ENCODE measurements at places on chromosomes 4 and X.

- DNase-seq = no peak
Observed at GRCh38 chr4:75391489-75392166, 122.6 kb downstream of the RCHY1 start.

DNA sequence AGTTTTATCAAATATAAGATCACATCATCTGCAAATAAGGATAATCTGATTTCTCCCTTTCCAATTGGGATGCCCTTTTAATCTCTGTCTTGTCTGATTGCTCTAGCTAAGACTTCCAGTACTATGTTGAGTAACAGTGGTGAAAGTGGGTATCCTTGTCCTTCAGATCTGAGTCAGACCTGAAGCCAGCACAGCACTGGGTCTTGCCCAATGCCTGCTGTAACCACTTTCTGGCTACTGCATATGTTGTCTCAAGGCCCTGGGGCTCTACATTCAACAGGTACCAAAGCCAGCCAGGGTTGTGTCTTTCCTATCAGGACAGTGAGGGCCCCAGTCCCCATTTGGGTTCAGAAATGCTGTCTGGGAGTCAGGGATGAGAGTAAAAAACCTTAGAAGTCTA, 90.3 kb downstream of the CYSLTR1 start:
- no peak for DNase-seq

- DNase-seq = no peak
Observed at GRCh38 chr4:1406981-1407656, 877 bp upstream of the NKX1-1 start.

DNA sequence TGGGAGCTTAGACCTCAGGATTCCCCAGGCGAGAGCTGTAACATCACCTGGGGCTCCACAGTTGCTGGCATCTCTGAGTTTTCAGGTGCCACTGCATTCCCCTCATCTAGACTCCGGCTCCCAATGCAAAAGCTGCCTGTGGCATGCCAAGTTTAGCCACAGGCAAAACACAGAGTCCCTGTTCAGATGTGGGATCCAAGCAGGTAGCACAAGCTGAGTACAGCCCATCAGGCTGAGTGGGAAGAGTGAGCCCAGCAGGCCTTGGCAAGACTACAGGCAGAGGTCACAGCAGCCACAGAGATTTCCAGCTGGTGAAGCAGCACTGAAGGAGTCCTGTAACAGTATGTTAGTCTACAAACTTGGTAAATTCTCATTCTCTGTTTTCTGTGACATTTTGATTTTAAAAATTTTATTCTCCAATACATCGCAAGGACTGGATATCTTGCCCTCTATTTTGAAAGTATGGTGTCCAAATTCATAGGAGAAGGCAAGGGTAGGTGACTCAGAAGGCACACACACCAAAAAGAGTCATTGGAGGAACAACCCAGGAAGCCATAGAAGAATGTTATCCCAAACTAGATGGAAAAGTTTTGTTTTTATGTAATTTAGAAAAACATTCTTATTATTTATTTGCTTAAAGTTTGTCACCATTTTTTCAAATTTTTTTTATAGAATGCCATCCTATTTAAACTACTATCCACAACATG, 13.6 kb upstream of the CXCL2 start:
- no peak for DNase-seq

GRCh38 chr4:150385606-150386005, 196.3 kb upstream of the MAB21L2 start:
- no peak for DNase-seq

- DNase-seq = no peak
Observed at GRCh38 chr4:90061881-90062280, 65.3 kb upstream of the CCSER1 start.

- no peak for DNase-seq
Observed at GRCh38 chrX:78011846-78012245, 42.4 kb upstream of the PGAM4 start.

DNA sequence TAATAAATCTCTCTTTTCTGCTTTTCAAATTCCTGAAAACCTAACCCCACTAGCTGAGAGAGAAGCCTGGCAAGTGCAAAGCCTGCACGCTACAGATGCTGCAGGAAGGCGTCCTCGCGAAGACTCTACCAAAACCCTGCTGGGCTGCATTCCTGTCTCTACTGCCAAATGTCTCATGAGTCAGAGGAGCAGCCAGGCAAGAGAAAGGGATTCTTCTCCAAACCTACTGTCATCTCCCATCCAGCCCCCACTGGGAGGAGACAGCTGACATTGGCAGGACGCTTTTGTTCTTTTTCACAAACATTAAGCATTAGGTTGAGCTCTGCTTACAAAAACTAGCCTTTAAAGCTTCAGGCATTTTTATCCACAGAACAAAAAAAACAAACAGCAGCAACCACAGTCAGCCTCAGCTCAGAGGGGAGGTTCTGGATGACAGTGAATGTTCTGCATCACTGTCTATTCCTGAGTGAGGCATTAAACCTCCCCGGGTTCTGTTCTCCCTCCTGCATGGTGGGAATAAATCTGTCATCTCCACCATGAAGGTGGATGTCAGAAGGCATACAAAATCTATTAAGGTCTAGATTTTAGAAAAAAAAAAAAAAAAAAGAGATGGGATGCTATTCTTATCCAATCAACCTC, 18.0 kb downstream of the CRMP1 start:
- no peak for DNase-seq

GRCh38 chrX:2463973-2464676, 36.7 kb downstream of the DHRSX start:
- no peak for DNase-seq

GRCh38 chr4:99029018-99029735, 33.7 kb downstream of the METAP1 start:
- no peak for DNase-seq

GRCh38 chrX:24085101-24085500, 30.3 kb downstream of the EIF2S3 start:
- DNase-seq = no peak

- DNase-seq = no peak
Observed at GRCh38 chr4:83231620-83232076, 53.0 kb downstream of the COQ2 start.

DNA sequence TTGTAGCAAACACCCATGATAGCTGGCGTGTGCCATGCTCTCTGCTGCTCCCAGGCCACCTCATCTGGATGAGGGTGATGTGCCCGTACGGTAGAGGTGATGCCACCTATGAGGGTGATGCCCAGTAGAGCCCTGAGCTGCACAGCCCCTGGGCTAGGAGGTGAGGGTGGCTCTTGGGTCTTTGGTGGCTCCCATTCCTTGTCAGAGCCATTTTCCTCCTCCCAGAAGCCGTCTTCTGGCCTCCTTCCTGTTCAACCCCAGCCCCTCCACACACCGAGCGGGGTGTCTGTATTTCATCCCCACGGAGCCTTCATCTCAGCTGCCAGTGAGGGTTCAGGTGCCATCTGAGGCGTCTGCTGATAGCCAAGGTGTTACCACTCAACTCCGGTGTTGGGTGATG, 12.0 kb upstream of the TNIP2 start:
- DNase-seq = no peak

DNA sequence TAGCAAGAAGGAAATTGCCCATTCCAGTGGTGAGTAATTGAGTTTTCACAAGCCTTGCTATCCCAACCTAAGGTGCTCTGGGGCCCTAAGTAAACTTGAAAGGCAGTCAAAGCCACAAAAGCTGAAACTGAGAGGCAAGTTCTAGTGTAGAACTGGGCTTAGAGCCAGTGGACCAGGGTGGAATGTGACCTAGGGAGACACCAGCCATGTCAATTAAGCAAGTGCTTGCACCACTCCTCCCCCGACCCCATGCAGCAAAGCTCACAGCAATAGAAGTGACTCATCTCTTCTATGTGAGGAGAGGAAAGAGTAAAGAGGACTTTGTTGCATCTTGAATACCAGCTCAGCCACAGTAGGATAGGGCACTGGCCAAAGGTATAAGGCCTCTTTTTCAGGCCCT, 486.1 kb upstream of the POU3F4 start:
- DNase-seq = no peak

GRCh38 chr4:91340822-91341221, 962.9 kb upstream of the GRID2 start:
- DNase-seq = no peak

- DNase-seq = no peak
Observed at GRCh38 chr4:47510506-47511143, 25.6 kb downstream of the ATP10D start.

GRCh38 chr4:156889616-156890594, 81.7 kb downstream of the PDGFC start:
- DNase-seq = no peak

All from hematopoietic multipotent progenitor cell (in vitro differentiated cells).